ENCODE measurements at places on chromosomes 1 and 21.
A peak's percentile ranks its signal among the peaks of the same experiment; 100 is the strongest.

DNA sequence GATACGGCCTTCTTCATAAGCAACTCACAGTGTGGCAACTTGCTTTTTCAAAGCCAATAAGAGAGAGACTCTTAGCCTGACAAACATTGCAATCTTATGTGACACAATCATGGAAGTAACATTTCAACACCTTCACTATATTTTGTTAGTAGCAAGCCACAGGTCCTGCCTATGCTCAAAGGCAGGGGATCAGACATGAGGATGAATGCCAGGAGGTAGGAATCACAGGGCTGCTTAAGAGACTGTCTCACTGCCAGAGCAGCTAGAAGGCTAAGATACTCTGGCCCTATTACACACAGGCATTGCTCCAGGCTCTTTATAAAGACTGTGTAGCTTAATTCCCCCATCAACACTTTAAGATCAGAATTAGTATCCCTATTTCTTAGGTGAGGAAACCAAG lies 236.2 kb upstream of the KAZN start:
- no peak for DNase-seq

DNA sequence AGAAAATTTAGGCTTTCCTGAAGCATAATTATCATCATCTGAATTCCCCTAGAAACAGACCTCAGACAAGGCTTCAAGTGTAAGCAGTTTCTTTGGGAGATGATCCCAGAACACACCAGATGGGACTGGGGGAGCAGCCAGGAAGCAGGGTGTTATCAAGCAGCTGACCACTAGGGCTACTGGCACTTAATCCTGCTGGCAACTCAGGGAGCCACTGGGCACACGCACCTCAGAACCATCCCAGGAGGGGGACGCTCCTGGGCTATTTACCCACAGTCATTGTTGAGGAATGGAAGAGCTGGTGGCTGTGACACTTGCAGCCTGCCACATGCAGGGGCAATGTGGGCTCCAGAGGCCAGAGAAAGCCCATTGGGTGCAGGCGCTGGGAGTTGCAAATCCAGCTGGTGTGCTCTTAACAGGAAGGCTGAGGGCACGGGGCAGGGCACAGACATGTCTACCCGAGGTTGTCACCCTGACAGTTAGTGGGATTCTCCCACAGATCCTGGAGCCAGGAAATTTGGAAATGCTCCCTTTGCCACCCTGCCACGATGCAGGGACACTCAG lies 15.1 kb upstream of the IL22RA1 start:
- no peak for DNase-seq

DNA sequence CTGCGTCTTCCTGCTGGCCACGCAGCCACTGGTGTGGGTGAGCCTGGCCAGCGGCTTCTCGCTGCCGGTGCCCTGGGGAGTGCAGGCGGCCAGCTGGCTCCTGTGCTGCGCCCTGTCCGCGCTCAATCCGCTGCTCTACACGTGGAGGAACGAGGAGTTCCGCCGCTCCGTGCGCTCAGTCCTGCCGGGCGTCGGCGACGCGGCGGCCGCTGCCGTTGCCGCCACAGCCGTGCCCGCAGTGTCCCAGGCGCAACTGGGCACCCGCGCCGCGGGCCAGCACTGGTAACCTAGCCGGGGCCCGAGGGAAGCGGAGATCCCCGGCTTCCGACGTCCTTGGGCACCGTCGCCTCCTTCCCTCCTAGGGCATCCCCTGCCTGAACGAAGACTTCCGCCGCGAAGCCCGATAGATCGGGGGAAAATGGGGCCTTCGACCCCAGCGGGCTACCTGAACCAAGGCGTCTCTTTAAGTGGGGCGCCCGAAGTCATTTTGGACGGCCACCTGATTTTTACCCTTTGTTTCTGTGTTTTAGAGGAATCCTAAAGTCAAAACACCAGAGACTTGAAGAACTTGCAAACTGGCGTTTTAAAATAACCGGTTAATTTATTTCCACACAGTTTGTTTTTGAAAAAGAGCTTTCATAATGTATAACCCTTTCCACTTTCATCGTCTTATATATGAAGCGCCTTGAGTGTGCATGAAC lies 2.0 kb downstream of the GPR88 start:
- no peak for DNase-seq

DNA sequence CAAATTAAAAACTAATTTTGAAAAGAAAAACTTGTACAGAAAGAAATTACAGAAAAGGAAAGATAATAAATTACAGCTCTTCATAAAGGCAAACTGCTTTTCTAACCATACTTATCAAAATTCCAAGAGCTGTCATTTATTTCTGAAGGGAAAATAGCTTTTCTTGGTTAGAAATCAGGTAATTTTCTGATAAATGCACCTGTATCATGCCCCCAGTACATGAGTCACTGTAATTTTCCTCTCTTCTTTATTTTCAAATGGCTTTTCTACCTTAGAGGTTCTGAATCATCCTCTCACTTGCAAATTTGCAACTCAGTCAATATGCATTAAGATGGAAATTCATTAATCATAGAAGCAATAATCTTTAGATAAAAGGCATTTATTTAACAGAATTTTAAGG lies 100.1 kb downstream of the SLC35F3 start:
- DNase-seq = no peak

DNA sequence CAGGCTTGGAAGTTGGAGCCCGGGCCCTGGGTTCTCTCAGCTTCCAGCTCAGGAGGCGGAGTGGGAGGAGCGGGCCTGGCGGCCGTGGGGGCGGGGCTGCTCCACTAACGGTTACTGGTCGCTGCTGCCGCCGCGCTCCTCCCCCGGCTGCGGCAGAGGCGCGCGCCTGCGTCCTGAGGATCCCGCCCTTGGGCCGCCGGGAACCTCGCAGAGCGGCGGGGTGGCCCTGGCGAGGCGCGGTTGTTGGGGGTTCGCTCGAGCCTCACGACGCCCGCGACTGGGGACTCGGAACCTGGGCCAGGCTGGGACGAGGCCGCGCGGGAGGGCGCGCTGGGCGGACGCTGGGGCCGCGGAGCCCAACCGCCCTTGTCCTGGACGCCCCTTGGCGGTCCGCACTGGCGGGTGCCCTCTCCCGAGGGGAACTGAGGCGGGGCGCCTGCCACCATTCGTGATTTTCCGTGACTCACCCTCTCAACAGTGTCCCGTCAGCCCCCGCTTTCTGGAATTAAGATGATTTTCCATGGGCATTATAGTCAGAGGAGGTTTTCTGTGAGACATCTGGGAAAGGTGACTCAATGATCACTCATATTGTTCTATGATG lies 34.1 kb downstream of the OR2G3 start:
- peak; percentile 31 for DNase-seq

DNA sequence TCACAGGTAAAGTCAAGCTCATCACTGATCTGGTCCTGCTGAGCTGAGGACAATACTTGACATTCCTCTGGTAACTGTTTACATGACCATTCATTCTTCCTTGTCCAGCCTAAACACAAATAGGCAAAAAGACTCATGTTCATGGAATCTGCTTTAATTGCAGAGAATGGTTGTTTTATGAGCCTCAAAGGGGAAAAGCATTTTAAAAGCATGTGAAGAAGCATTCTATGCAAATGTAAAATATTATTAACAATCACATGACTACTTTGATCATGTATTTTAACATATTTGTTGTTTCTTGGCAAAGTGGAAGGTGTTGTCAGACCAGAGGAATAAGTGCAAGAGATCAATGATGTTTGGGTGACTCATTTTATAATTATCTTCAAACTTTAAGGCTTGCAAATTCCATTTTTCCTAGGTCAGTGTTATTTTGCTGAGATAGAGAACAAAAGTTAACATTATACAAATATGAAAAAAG lies 133.7 kb downstream of the RUNX1 start:
- no peak for DNase-seq

DNA sequence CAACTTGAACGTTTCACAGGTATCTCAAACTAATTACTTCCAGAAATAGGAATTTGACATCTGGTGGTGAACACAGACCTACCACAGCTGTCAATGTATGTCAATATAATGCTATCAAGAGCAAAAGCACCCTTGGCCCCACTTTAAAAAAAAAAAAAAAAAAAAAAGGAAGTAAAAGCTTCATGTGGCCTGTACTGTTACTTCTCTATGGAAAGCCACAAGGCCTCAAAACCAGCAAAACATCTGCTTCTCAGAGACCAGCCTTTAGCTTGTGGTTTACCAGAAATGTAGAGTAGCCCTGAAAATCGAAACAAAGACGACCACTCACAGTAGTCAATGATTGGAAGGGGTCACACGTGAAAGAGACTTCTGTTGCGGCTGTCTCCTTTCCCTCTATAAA lies 109.6 kb downstream of the SLC45A1 start:
- DNase-seq = no peak

GRCh38 chr1:14842361-14842760 lies 243.9 kb downstream of the KAZN start:
- no peak for DNase-seq

DNA sequence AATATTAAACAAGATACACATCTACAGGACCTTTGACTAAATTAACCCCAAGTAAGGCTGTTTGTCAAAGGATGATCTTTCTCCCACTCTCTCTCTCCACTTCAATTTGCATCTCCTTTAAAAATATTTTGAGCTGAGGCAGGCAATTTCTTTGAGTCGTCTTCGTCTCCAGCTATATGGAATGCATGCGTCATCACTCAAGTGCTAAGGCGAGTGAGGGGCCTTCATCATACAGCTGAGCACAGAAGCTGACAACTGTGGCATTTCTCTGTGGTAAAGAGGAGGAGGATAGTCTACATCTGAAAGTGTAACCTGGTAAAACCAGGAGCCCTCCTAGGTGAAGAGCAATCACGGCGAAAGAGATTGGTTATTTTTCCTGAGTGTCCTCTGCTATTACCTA lies 7.6 kb downstream of the EPHX4 start:
- no peak for DNase-seq

DNA sequence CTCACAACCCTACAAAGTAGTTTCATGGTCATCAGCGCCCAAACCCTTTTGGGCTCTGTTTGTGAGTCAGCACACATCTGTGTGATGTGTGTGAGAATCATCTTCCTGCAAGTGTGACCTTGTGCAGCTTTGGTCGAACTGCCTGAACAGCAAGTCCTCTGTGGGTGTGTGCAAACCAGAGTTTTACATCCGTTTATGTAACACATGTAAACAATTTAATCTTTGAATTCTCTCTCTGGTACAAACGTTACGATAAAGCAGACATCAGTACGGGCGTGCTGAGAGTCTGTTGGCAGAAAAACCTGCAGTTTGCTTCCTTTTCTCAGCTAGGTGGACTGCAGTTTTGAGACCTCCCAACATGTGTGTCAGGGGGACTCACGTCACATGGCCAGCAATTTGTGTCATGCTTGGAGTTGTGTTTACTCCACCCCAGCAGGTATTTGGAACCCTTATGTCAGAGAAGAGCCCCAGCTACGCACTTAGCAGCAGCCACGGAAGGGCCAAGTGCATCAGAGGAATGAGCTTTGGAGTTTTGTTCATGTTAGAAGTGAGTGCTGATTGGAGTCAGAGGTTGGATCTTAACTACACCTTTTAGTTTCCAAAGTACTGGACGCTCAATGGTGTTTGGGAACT lies 230.8 kb downstream of the PAPPA2 start:
- no peak for DNase-seq

DNA sequence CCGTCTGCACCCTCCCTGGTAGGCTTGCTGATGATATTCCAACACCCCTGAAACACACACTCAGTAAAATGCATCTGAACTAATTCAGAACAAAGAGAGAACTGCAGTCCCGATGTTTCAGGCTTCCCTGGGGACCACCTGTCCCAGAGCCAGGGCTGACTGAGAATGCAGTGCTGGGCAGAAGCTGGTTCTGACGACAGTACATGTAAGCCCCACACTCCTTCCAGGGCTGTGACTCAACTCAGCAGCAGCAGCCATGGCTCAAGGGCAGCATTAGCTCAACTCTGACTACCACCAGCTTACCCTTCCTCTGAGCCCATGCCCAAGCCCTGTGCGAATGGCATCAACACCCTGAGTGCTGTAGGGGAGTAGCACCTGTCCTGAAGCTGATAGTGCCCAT lies 56.4 kb upstream of the SIPA1L2 start:
- no peak for DNase-seq

- DNase-seq = no peak
Measured at GRCh38 chr1:29527314-29528004, 291.1 kb downstream of the PTPRU start.

GRCh38 chr1:7948960-7949359 lies 8.3 kb upstream of the TNFRSF9 start:
- DNase-seq = peak; percentile 30

DNA sequence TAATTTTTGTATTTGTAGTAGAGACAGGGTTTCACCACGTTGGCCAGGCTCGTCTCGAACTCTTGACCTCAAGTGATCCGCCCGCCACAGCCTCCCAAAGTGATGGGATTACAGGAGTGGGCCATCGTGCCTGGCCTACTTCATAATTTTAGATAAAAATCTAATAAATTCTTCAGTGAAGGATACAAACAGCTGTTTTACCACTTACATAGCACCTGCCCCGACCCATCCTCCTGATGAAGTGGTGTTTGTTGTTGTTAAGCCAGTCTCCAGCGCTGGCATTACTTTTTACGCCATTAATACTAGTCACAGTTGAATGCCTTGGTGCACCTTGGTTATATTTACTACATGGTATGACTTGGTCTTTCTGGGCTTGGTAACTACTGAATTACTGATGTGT lies 12.3 kb upstream of the RAP1GAP start:
- no peak for DNase-seq

DNA sequence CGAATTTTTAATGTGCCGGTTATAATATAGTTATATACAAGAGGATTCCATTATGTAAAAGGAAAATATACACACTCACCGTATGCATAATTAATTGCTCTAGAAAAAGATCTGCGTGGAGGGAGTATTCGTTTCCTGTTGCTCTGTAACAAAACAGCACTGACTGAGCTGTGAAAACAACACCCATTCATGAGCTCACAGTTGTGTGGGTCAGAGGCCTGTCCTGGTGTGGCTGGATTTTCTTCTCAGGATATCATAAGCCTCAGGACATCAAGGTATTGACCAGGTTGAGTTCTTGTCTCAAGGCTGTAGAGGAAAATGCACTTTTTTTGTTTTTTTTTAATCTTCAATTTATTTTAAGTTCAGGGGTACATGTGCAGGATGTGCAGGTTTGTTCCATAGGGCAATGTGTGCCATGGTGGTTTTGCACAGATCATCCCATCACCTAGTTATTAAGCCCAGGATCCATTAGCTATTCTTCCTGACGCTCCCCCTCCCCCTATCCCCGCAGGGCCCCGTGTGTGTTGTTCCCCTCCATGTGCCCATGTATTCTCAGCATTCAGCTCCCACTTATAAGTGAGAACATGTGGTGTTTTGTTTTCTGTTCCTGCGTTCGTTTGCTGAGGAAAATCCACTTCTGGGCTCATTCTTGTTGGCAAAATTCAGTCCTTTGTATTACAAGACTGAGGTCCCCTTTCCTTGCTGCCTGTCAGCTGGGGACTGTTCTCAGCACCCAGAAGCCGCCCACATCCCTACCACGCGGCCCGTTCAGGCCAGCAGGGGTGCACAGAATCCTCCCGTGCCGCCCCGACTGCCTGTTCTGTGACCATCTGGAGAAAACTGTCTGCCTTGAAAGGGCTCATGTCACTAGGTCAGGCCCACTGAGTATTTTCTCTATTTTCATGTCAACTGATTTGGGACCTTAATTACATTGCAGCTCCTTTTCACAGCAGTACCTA lies 87.4 kb upstream of the ERRFI1 start:
- DNase-seq = no peak

All from T-cell (primary cell).